ENCODE measurements at places on chromosomes 16 and 17.

GRCh38 chr16:28167730-28168129 is 44.0 kb downstream of the XPO6 start:
- DNase-seq = no peak

DNA sequence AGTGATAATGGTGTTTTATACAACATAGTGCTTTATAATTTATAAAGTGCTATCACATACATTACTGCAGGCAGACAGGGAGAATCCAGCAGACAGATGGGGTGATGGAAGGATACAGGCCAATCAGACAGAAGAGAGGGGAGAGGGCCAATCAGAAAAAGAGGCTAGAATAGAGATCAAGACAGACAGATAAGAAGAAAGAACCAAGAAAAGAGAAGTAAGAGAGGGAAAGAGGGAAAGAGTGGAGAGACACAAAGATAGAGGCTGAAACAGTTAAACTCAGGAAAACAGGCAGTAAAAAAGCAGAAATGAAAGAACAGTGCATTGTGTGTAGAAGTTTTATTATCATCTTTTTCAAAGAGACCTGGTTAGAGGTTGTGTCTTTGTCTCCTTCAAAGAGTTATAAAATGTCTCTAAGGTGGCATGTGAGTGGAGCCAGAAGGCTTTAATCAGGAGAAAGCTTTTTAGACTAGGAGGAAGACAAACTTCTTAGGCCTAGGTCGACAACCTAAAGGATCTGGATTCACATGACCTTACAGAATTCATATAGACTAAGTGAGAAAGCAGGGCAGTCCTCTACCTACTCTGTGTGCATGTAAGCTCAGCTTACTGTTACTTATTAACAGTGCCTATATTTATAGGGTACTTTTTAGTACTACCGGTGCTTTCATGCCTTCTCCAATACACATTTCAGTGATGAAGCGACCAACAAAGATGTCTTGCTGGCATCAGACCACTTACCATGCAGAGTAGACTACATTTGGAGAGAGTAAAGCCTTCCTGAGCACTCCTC is 8.3 kb upstream of the CHD3 start:
- no peak for DNase-seq

DNA sequence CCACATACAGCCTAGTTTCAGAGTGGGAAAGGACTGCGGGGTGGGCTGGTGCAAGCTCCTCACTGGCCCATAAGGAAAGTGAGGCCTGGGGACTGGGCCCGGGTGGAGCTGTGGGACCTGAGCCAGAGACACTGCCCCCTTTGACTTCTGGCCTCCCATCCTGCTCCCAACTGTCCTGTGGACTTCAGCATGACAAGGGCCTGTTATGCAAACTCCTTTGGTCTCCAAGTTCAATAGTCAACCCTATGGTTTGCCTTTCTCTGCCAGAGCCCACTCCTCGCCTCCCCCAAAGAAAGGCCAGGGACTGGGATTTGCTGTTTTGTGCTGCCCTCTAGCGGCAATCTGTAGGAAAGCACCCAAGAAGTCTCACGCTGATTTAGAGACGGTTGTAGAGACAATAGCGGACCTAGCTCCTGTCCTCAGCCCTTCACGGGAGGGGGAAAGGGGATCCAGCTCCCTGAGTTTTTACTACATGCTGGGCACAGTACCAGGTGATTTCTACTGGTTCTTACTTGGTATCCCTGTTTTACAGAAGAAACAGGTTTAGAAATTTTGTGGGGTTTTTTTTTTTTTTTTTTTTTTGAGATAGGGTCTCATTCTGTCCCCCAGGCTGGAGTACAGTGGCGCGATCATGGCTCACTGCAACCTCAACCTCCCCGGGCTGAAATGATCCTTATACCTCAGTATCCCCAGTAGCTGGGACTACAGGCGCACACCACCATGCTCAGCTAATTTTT is 1.2 kb upstream of the TLCD3B start:
- peak; percentile 24 for DNase-seq

- DNase-seq = no peak
Measured at GRCh38 chr17:49498029-49498615, 3.0 kb downstream of the NGFR start.

DNA sequence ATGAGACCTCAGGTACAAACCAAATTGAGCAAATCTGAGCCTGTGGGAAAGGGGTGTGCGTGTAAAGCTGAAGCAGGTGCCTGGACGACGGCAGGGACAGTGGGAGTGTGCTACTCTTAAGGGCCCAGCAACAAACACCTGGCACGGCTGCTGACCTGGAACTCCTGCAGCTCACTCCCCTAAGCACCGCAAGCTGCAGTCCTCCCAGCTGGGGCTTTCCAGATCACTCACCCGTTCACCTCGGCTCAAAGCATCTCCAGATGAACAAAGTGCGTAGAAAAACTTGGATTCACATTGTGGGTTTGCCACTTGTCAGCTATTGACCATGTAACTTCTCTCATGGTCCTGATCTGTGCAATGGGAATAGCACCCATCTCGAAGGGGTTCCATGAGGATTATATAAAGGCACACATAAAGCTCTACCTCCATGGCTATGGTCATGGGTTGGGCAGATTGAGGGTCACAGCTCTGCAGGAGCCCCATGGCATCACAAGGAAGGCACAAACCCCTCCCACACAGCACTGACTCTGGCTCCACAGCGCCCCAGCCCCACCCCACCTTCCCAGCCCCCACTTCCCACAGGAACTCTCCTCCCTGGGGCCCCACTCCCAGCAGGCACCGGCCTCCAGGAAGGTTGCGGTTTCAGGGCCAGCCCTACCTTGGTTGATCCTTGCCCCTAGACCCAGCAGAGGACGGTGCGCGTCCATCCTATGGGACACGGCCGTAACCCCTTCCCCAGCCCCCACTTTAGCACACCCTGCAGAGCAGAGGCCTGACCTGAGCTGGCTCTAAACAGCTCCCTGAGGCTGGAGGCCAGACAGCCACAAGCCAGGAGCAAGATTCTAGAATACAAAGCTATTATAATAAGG is 21.9 kb downstream of the ST3GAL2 start:
- DNase-seq = no peak

GRCh38 chr17:80612997-80613731 is 68.5 kb downstream of the RPTOR start:
- no peak for DNase-seq

DNA sequence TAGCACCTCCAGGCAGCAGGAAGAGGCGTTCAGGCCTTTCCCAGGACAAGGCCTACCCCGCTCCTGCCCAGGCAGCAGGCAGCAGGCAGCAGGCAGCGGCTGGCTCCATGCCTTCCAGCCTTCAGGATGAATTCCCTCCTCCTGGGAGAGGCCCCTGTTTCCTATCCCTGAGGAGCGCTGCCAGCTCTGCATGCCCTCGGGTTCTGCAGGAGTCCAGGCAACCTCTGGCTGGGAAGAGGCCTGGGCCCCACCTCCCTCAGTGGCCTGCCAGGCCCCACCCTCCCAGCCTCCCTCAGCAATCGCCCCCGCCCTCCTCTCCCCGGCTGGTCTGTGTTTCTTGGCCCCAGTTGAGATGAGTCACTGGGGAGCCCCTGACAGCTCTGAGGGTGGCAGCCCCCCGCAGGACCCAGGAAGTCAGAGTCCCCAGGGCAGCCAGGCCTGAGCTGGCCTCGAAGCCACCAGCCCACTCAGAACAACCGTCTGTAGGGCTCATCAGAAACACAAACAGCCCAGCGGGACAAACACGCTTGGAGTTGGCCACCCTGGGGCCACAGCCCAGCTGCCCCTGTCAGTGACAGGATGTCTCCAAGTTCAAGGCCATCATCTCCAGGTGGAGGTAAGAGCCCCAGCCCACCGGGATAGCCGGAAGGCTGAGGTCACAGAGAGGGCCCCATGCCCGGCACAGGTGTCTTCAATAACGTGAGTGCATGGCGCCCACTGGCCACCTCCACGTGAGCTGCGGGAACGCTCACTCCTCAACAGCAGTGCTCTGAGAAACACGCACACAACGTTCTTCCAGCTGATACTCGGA is 39.5 kb upstream of the CIBAR2 start:
- no peak for DNase-seq

DNA sequence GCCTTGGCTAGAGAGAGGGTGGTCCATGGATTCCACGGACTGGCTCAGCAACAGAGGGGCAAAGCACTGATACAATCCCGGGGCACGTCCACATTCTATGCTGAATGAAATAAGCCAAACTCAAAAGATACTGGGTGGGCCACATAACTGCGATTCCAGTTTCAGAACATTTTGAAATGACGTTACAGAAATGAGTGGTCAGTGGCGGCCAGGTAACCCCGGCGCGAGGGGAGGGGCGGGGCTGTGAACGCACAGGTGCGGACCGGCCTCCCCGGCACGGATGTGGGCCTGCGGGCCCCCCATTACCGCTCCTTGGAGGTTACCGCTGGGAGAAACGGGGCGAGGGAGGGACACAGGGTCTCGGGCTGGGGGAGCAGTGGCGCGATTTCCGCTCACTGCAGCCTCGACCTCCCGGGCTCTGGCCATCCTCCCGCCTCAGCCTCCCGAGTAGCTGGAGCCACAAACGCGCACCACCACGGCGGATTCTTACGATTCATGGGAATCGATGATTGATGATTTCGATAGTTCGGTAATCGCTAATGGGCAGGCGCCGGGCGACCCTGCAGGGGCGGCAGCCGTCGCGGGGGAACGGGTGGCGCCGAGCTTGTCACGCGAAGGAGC is 559 bp downstream of the MVD start:
- DNase-seq = no peak

DNA sequence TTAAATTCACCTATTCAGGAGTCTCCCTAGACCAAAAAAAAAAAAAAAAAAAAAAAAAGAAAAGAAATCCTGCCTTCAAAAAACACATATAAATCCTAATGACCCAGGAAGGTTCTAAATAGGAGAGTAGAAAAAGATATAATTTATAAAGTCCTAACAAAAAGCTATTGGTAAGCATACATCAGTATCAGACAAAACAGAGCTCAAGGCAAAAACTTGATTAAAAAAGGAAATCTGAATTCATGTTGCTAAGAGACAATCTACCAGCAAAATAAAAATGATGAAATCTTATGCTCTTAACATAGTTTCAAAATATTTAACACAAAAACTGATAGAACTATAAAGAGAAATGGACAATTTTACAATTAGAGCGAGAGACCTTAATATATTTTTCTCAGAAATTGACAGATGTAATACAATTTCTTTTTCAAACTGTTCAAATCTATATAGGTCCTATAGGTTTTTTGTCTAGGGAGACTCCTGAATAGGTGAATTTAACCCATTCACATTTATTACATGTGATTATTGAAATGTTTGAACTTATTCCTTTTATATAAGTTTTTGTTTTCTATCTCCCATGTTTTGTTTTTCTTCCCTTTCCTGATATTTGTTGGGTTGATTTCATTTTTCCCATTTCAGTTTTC is 57.0 kb downstream of the NT5M start:
- no peak for DNase-seq

DNA sequence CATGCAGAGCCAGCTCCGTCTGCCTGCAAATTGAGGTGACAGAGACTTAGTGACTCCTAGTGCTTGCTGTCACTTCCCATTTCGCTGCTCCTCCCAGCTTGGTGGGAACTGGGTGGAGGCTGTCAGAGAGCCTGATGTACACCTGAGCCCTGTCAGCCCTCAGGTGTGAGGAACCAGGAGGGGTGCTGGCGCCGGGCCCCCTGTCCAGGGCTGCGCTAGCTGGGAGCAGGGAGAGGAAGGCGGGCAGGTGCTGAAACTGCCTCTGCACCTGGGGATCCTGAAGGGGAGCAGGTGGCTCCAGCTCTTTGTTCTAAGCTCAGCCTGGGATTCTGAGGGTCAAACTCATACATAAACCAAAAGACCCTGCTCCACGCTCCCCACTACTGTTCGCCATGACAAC is 10.8 kb upstream of the WSCD1 start:
- DNase-seq = no peak

GRCh38 chr16:8594149-8594666 is 3.9 kb upstream of the TMEM114 start:
- DNase-seq = no peak

DNA sequence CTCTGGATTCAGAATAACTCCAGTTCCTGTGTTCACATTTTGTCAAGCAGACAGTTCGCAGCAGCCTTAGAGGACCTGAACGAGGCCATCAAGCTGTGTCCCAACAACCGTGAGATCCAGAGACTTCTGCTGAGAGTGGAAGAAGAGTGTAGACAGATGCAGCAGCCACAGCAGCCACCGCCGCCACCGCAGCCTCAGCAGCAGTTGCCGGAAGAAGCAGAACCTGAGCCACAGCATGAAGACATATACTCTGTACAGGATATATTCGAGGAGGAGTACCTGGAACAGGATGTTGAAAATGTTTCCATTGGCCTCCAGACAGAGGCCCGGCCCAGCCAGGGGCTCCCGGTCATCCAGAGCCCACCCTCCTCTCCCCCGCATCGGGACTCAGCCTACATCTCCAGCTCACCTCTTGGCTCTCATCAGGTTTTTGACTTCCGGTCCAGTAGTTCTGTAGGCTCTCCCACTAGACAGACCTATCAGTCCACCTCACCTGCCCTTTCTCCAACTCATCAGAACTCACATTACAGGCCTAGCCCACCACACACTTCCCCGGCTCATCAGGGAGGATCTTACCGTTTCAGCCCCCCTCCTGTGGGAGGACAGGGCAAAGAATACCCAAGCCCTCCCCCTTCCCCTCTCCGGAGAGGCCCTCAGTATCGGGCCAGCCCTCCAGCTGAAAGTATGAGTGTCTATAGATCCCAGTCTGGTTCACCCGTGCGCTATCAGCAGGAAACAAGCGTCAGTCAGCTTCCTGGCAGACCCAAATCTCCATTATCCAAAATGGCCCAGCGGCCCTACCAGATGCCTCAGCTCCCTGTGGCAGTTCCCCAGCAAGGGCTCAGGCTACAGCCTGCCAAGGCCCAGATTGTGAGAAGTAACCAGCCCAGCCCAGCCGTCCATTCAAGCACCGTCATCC is 25.9 kb downstream of the CYB561 start:
- no peak for DNase-seq

- no peak for DNase-seq
Measured at GRCh38 chr17:48718227-48718760, 4.0 kb downstream of the PRAC1 start.

- DNase-seq = no peak
Measured at GRCh38 chr17:27458524-27458908, 2.3 kb downstream of the KSR1 start.

DNA sequence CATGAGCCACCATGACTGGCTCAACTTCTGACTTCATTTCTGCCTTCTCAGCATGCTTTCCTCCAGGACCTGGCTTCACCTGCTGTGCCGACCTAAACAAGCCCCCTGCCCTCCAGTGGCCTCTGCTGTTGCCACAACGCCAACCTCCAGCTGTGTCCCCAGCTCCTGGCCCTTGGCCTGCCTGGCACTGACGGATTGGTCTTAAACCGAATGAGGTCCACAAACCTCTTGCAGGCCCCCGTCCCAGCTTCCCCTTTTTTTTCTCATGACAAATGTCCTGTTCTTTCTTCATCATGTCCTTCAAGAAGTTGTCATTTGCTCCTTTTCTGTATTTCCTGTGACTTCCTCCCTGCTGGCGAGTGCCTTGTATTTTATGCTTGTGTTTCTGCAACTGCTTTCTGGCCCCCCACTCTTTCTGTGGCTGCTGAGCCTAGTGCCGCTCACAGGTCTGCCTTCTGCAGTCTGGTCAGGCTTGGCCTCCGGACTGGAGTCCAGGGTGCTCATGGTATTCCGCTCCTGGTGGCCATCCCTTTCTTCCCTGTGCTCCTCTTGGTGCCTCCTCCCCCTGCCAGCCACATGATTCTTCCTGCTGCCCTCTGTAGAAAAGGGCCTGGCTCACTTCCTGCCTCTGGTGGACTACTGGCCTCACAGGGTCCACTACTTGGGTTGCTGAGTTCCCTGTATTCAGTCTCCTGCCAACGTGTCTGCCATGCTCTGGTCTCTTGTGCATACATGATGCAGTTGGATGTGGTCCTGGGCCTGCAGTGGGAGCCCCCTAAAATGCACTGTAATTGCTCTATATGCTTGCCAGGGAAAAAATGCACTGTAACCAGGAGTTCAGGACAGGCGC is 2.9 kb downstream of the ATP6V0C start:
- no peak for DNase-seq

GRCh38 chr16:56623637-56624036 is 1.9 kb upstream of the MT1E start:
- DNase-seq = no peak

Measured in AG09309 (cell line).